ENCODE measurements at places on chromosomes 16 and 17.

DNA sequence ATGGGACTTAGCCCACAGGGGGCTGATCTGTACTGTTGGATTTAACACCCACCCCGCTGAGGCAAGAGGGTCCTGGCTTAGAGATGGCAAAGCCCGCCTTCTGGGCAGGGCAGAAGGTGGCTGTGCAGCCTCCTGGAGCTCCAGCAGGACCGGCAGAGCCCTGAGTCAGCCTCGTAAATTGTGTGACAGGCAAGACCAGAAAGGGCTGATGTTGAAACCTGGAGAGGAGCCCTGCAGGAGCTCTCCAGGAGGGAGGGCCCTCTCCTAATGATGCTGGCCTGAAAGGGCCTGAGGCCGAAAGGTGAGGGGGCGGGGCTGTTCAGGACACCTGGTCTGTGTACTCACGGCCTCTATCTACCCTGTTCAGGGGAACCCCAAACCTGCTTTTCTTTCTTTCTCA is 22.5 kb upstream of the MYO15B start:
- no peak for DNase-seq

- DNase-seq = no peak
Observed at GRCh38 chr17:78668847-78669246, 91.7 kb upstream of the DNAH17 start.

DNA sequence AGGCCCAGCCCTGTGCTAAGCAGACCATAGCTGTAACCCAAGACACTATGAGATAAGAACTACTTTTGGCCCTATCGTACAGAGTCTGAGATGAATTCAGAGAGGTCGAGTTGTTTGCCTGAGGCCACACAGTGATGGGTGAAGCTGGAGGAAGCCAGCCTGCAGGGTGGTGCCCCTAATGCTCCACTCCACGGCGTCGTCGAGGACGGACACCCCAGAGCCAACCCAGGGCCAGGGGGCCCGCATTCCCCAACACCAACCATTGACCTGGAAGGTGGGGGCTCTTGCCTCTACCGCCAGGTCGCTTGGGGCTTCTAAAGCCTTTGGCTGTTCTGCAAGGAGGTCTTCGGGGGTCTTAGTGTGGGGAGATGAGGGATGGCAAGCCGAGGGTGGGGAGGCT is 84.1 kb downstream of the IRF8 start:
- DNase-seq = no peak

GRCh38 chr17:82246365-82247181 is 17.7 kb downstream of the SLC16A3 start:
- no peak for DNase-seq

GRCh38 chr17:39573447-39574298 is 34.0 kb downstream of the NEUROD2 start:
- DNase-seq = peak; percentile 47

DNA sequence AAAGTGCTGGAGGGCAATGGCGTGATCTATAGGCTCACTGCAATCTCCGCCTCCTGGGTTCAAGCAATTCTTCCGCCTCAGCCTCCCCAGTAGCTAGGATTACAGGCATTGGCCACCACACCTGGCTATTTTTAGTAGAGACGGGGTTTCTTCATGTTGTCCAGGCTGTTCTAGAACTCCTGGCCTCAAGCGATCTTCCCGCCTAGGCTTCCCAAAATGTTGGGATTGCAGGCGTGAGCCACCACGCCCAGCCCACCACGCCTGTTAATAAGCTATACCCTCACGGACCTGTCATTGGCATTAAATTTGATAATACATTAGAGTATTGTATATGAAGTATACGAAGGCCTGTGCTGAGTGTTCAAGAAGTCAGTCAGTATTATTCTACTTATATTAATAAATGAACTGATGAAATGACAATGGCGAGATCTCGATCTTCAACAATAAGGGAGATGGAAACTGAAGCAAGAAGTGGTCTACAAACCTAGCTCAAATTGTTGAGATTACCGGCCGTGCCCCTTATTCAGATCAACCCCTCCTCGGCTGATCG is 818 bp upstream of the BCAS3 start:
- DNase-seq = no peak

DNA sequence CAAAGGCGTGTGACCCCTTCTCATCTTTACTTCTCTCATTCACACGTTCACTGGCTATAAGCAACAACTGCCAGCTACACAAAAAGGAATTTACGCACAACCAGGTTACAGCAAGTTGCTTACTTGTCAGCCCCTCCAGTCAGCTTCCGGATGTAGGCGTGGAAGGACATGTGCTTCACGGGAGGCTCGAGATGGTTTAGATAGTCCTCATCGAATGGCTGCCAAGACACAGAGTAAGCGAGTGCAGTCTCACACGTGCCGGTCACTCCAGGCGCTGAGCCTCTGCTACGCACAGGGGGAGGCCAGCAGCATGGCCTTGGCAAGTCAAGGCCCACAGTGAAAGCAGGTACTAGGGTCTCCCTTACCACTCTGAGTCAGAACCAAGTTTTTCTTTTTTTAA is 28.3 kb downstream of the NPLOC4 start:
- no peak for DNase-seq

GRCh38 chr17:3961564-3962047 is 2.6 kb downstream of the ATP2A3 start:
- peak; percentile 45 for DNase-seq

- DNase-seq = no peak
Observed at GRCh38 chr16:17446661-17447060, 24.1 kb downstream of the XYLT1 start.

DNA sequence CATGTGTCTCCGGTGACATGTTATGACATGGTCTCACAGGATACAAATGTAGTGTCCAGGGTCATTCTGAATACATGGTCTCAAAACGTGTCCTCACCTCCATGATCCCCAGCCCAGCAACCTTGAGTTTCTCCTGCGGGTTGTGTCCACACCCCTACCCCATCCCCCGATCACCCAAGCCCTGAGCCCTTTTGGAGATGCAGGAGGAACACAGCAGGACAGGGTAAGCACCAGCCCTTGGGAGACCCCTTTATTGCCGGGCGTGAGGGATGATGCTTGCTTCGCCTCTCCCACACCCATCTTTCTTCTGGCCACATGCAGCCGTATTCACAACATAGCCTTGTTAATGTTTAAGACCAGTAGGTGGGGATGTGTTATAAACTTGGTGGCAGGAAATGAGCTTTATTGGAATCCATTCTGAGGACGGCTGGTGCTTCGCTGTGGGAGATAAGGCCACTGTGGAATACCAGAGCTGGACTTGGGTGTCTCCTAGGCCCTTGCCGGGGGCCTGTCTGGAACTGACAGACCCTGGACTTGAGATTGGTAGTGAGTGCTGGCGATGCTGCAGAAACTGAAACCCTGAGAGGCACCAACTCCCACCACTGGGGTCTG is 5.5 kb downstream of the TMEM132E start:
- DNase-seq = no peak

DNA sequence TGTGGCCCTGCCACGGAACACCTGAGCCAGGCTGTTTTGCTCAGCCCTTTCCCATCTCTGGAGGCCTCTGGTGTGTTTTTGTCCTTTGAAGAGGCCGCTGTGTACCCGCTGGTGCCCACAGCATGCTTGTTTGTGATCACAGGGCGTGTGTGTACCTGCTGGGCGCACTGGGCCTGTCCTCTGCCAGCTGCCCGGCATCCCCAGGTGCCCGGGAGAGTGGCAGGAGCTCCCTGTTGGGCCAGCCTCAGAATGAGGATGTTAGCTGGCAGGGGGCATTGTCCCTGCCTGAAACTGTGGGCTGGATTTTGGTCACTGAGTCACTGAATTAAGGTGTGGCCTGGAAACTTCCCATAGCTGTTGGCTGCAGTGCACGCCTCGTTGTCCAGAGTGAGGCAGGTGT is 31.1 kb downstream of the BAIAP2 start:
- DNase-seq = no peak

DNA sequence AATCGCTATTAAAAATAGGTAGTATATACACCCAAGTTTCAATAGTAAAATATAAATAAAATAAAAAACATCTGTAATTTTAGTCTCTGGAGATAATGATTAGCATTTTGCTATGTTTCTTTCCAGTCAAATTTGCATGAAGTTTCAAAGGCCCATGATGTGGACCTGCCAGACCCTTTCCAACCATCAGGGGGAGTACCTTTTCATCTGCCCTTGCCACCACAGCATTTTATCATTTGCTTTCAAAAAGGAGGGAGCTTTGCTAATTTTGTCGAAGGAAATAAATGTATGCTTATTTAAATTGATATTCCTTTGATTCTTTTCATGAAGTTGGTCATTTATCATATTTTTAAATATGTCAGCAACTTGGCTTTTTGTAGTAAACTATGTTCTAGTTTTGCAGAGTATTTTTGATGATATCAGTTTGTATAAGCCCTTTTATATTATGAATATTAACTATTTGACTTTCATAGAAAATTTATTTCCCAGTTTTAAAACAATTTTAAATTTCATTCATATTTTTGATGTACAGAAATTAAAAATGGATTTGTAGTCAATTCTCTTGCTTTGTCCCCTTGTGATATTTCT is 115.2 kb upstream of the NETO2 start:
- DNase-seq = peak; percentile 9

- no peak for DNase-seq
Observed at GRCh38 chr16:2365397-2366294, 25.1 kb upstream of the ABCA3 start.
